ENCODE measurements at places on chromosomes 4 and X.

- no peaks in the 10 kb centered on the region for H3K27me3 ChIP-seq
- no peak for DNase-seq
Observed at GRCh38 chr4:168440442-168441264, 39.6 kb downstream of the DDX60L start.

DNA sequence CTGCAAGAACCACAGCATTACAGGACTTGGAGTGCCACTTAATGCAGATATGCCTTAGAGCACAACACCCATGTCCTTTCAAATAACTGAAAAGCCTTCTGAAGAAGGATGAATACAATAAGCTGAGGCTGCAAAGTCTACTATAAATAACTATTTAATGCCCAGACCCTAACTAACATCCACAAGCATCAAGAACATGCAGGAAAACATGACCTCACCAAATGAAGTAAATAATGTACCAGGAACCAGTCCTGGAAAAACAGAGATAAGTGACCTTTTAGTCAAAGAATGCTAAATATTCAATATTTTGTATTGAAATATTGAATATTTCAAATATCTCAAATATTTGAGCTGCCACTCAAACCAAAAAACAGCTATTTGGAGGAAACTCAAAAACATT is 16.9 kb downstream of the ACTRT1 start:
- H3K27me3 ChIP-seq: no peaks in the 10 kb centered on the region
- no peak overlapping the region for H3K4me3 ChIP-seq
- no peaks in the 10 kb centered on the region for H3K36me3 ChIP-seq
- H3K4me1 ChIP-seq: no peaks in the 10 kb centered on the region
- no peak for DNase-seq

GRCh38 chr4:100391086-100391485 is 126.7 kb downstream of the EMCN start:
- no peak overlapping the region for H3K27ac ChIP-seq
- no peaks in the 10 kb centered on the region for H3K27me3 ChIP-seq
- H3K4me3 ChIP-seq: no peak overlapping the region

- no peaks in the 10 kb centered on the region for H3K36me3 ChIP-seq
- H3K4me3 ChIP-seq: no peak overlapping the region
- DNase-seq: no peak
- H3K27ac ChIP-seq: peak overlapping the region; percentile 15
- no peaks in the 10 kb centered on the region for H3K4me1 ChIP-seq
Observed at GRCh38 chr4:145804116-145804515, 124.2 kb downstream of the C4orf51 start.

GRCh38 chr4:128462103-128462783 is 174.6 kb upstream of the PGRMC2 start:
- H3K27me3 ChIP-seq: no peaks in the 10 kb centered on the region
- H3K36me3 ChIP-seq: no peaks in the 10 kb centered on the region
- no peak overlapping the region for H3K27ac ChIP-seq
- H3K4me1 ChIP-seq: no peaks in the 10 kb centered on the region

DNA sequence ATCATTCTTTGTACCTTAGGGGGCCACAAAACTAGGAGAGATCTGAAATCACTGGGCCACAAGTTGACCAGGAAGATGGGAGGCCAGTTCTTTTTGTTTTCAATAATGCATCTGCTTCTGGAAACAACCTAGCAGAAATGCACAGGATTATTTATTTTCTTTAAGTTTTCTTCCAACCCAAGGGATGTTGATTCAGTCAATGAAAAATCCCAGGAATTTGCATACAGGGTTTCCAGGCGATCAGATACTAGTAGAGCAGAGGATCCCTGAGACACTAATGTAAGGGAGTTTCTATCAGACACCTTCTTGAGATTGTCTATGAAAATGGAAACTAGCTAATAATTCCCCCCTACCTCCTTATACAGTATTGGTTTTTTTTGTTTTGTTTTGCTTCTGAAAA is 7.4 kb downstream of the ATOH1 start:
- H3K4me1 ChIP-seq: no peaks in the 10 kb centered on the region
- no peak overlapping the region for H3K4me3 ChIP-seq
- H3K36me3 ChIP-seq: no peaks in the 10 kb centered on the region
- peaks cover 52% of the 10 kb centered on the region for H3K27me3 ChIP-seq
- DNase-seq: no peak

GRCh38 chr4:160142579-160142978 is 1039.7 kb downstream of the RAPGEF2 start:
- DNase-seq: no peak
- no peaks in the 10 kb centered on the region for H3K27me3 ChIP-seq
- H3K27ac ChIP-seq: no peak overlapping the region
- no peak overlapping the region for H3K4me3 ChIP-seq

DNA sequence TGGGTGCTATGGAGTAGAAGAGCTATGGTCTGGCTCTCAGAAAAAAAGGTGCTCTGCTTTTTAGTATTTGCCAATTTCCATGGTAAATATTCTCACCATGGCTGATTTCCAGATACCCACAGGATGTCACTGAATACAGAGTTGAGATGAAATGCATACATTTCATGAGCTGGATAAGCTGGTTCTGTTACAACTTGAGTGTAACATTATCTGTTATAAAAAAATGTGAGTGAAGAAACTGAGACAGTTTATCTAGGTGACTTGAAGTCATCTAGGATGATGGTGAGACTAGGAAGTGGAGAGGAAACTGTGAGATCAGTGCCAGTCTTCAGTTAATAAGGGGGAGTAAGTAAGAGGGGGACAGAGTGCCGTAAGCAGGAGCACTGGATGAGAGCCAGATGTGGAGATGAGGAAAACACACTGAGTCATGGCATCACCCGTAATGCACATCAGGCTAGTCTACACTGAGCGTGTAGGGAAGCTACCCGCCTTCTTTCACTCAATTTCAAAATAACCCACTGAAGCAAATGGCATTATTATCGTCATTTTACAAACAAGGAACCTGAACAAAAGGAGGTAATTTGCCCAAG is 5.0 kb downstream of the HPSE start:
- H3K27me3 ChIP-seq: no peaks in the 10 kb centered on the region
- H3K36me3 ChIP-seq: no peaks in the 10 kb centered on the region
- no peak overlapping the region for H3K27ac ChIP-seq

- no peaks in the 10 kb centered on the region for H3K4me1 ChIP-seq
- no peaks in the 10 kb centered on the region for H3K36me3 ChIP-seq
- no peak overlapping the region for H3K4me3 ChIP-seq
- H3K27me3 ChIP-seq: no peaks in the 10 kb centered on the region
Observed at GRCh38 chr4:176492646-176493302, 173.0 kb downstream of the SPCS3 start.

DNA sequence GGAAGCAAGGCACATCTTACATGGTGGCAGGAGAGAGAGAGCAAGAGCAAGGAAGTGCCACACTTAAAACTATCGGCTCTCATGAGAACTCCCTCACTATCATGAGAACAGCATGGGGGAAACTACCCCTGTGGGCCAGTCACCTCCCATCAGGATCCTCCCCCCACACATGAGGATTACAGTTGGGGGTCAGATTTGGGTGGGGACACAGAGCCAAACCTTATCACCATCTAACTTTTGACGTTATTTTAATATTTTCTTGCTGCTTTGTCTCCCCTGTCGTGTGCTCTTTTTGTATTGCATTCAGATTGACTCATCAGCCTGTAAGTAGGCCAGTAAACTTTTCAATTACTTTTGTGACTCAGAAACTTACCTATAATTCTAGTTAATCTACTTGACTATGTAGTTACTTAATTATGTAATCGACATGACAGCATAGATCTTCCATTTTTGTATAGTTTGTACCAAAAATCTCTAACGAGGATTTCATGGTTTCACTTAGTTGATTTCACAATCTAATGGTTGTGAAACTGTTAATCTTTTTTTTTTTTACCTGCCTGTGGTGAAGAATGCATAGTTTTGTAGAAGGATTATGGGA is 18.3 kb downstream of the STIM2 start:
- no peaks in the 10 kb centered on the region for H3K4me1 ChIP-seq
- no peak overlapping the region for H3K4me3 ChIP-seq

GRCh38 chrX:19855700-19856381 is 31.6 kb downstream of the SH3KBP1 start:
- no peaks in the 10 kb centered on the region for H3K36me3 ChIP-seq
- peaks cover 18% of the 10 kb centered on the region for H3K27me3 ChIP-seq
- H3K4me3 ChIP-seq: no peak overlapping the region
- no peak for DNase-seq

GRCh38 chrX:22136711-22137110 is 104.6 kb downstream of the PHEX start:
- no peak overlapping the region for H3K4me3 ChIP-seq
- H3K36me3 ChIP-seq: no peaks in the 10 kb centered on the region

- no peak overlapping the region for H3K4me3 ChIP-seq
- H3K36me3 ChIP-seq: no peaks in the 10 kb centered on the region
- H3K4me1 ChIP-seq: no peaks in the 10 kb centered on the region
- H3K27me3 ChIP-seq: no peaks in the 10 kb centered on the region
Observed at GRCh38 chr4:96654045-96654444, 814.2 kb downstream of the PDHA2 start.

GRCh38 chrX:67207912-67208311 is 335.9 kb upstream of the AR start:
- H3K4me3 ChIP-seq: no peak overlapping the region
- H3K36me3 ChIP-seq: no peaks in the 10 kb centered on the region
- H3K27ac ChIP-seq: no peak overlapping the region
- H3K4me1 ChIP-seq: no peaks in the 10 kb centered on the region
- DNase-seq: no peak

- no peaks in the 10 kb centered on the region for H3K4me1 ChIP-seq
- no peak overlapping the region for H3K4me3 ChIP-seq
- no peaks in the 10 kb centered on the region for H3K36me3 ChIP-seq
- no peaks in the 10 kb centered on the region for H3K27me3 ChIP-seq
- DNase-seq: no peak
- no peak overlapping the region for H3K27ac ChIP-seq
Observed at GRCh38 chr4:84336964-84337705, 162.0 kb downstream of the NKX6-1 start.

DNA sequence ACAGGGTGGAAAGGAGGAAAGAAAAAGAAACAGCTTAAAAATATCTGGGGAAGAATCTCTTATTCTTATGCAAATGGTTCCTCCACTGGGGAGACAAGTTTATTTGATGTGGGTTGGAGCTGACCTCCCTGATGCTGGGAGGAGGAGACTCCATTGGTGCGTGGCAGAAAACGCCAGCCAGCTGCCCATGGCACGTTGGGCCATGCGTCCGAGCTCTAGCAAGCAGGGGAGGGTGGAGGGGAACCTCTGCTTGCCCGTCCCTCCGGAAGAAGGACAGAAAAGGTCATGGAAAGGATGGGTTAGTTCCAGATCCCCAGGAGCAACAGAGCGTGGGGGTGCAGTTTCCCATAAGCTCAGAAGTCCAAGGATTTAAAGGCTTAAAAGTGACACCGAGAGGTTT is 210.4 kb downstream of the KLHL4 start:
- no peaks in the 10 kb centered on the region for H3K4me1 ChIP-seq
- no peaks in the 10 kb centered on the region for H3K36me3 ChIP-seq
- no peak overlapping the region for H3K4me3 ChIP-seq
- H3K27ac ChIP-seq: no peak overlapping the region
- H3K27me3 ChIP-seq: no peaks in the 10 kb centered on the region
- no peak for DNase-seq

DNA sequence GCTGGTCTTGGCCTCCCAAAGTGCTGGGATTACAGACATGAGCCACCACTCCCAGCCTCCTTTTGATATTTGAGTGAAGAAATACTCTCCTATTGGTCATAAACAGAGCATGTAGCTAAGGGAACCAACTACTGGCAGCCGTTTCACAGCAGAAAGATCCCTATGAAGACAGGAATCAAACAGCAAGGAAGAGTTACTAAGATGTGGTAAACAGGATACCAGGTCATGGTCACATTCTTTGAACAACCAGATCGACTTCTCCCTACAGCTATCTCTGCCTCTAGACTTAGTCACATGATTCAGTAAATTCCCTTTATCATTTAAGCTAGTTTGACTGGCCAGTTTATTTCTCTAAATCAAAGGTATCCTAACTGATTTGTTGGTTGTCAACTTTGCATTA is 9.0 kb upstream of the HNRNPD start:
- no peaks in the 10 kb centered on the region for H3K27me3 ChIP-seq
- H3K4me3 ChIP-seq: no peak overlapping the region
- H3K36me3 ChIP-seq: no peaks in the 10 kb centered on the region
- H3K27ac ChIP-seq: no peak overlapping the region
- H3K4me1 ChIP-seq: no peaks in the 10 kb centered on the region

DNA sequence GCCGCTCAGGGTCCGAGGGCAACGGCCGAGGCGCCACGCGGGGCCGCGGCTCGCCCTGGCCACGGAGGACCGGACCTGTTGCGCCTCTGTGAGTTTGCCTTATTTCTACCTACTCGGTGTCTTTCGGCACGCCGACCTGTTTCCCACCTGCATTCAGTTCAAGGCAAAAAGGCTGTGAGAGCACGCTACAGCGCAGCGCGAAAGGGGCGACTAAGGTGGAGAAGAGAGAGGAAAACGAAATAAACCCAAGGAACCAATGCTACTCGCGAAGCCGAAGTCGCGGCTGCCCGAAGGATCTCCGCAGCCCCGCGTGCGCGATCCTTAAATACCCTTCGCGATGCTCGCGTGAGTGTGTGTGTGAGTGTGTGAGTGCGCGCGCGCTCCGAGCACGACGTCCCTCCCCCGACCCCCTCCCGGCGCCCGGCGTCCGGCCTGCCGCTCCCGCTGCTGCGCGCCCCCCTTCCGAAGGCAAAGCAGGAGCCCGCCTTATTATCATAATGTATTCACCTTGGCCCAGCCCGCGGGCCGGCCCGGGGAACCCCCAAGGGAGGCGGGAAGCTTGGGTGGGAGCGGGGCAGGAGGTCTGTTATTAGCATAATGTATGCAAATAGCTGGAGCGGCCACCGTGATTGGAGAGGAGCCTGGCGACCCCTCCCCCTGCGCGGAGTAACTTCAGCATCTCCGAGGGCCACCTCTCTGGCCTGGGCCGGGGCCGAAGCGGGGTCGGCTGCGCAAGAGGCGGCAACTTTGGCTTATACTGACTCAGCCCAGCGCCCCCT is at the start of gene COL25A1:
Gene COL25A1 (minus strand): TSS at position 298 of the 779 bp plus-strand sequence.
- no peaks in the 10 kb centered on the region for H3K36me3 ChIP-seq
- no peak for DNase-seq
- peak within 1 kb of the TSS; percentile 51 for H3K4me3 ChIP-seq

DNA sequence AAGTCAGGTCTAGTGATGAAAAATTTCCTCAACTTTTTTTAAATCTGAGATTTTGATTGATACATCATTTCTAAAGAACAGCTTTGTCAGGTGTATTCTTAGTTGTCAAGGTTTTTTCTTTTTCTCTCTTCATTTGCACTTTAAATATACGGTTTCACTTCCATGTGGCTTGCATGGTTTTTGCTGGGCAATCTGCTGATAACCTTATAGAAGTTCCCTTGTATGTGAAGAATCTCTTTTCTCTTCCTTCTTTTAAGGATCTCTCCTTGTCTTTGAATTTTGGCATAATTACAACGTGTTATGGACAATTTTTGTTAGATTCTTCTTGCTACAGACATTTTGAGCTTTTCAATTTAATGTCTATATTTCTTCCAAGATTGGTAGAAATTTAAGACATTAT is 76.4 kb downstream of the ZNF721 start:
- no peak overlapping the region for H3K4me3 ChIP-seq
- no peak for DNase-seq
- no peaks in the 10 kb centered on the region for H3K4me1 ChIP-seq
- H3K27me3 ChIP-seq: no peaks in the 10 kb centered on the region

Measured in breast epithelium (tissue), 4 donors.